Uterus (tissue), 4 donors: ENCODE measurements at places on chromosomes 7 and 10.

DNA sequence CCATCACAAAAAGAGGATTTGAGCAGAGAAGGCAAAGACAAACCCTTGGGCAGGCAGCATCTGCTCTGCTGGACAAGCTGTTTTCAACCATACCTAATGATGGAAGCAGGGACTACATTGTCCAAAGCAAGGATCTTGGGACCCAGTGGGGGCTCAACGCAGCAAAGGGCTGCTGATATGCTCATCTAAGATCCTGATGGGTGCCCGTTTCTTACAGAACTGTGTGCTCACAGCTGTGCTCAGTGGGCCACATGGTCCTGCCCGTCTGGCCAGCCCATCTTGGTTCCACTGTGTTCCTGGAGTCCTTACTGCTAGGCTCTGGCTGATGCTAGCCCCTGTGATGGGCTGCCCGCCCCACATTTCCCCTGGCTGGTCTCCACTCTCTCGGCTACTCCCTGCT lies 36.1 kb downstream of the GPRIN2 start:
- no peaks in the 10 kb centered on the region for H3K4me1 ChIP-seq
- H3K36me3 ChIP-seq, result no peaks in the 10 kb centered on the region
- no peaks in the 10 kb centered on the region for H3K27me3 ChIP-seq
- no peak overlapping the region for H3K4me3 ChIP-seq
- no peak overlapping the region for H3K27ac ChIP-seq
- peak; percentile 6 for DNase-seq

- no peak for DNase-seq
- no peak overlapping the region for H3K4me3 ChIP-seq
- H3K27me3 ChIP-seq, result no peaks in the 10 kb centered on the region
- H3K4me1 ChIP-seq, result no peaks in the 10 kb centered on the region
- H3K27ac ChIP-seq, result no peak overlapping the region
Measured at GRCh38 chr7:15889507-15889906, 203.0 kb upstream of the MEOX2 start.

DNA sequence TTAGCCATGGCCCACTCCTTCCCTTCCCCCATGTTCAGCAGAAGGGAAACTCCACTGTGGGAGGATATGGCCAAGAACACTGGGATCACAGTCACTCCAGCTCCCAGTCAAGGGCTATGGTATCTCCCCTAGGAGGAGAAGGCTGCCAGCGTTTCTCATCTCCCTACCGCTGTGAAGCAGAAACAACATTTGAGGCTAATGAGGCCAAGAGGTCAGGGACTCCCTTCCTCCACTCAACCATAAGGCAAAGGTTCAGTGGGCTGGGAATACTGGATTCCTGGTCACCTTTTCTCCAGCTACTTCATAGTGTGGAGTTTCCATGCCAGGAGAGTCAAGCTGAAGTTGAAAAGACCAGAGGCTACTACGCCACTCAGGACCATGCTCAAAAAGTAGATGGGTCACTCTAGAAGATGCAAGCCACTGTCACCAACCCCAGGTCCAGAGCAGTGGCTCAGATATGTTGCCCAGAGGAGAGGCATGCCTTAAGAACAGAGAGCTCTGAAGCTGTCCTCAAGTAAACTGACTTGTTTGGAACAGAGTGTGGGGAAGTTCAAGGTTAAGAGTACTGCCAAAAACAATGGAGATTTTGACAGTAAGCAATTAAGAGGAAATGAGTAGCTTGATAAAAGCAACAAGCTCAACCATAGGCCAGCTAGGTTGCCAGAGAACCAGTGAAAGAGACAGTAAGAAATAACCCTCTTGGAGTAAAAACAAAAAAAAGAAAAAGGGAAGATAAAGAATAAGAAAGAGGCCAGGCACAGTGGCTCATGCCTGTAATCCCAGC lies 3.8 kb upstream of the TMEM140 start:
- H3K4me1 ChIP-seq, result no peaks in the 10 kb centered on the region
- no peaks in the 10 kb centered on the region for H3K36me3 ChIP-seq
- H3K27ac ChIP-seq, result no peak overlapping the region
- no peaks in the 10 kb centered on the region for H3K27me3 ChIP-seq
- no peak for DNase-seq
- H3K4me3 ChIP-seq, result no peak overlapping the region

DNA sequence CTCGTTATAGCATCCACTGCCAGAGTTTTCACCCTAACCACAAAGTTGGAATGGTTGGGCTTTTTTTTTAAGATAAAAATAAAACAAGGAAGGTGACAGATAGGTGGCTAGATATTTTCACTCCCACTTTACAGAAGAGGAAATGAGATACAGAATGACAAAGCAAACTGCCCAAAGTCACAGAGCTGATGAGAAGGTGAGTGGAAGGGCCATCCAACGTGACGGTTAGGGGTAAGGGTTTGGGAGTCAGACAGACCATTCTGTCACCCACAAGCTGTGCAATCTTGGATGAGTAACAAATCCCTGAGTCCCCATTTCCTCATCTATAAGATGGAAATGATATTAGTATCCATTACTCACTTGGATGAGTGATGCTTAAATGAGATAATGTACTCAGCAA lies 106.9 kb upstream of the PDLIM1 start:
- H3K36me3 ChIP-seq, result no peaks in the 10 kb centered on the region
- no peaks in the 10 kb centered on the region for H3K4me1 ChIP-seq
- H3K27me3 ChIP-seq, result no peaks in the 10 kb centered on the region
- H3K4me3 ChIP-seq, result no peak overlapping the region

GRCh38 chr7:151186640-151187408 lies at the start of gene ASB10:
ASB10 (minus strand) TSS chr7:151187250; CDS start chr7:151187130, 120 bp downstream.
- H3K27ac ChIP-seq, result no peak within 1 kb of the TSS
- H3K4me1 ChIP-seq, result no peaks in the 10 kb centered on the region
- no peak within 1 kb of the TSS for H3K4me3 ChIP-seq
- no peaks in the 10 kb centered on the region for H3K36me3 ChIP-seq
- no peaks in the 10 kb centered on the region for H3K27me3 ChIP-seq
- DNase-seq, result no peak

GRCh38 chr7:11950281-11950680 lies 118.3 kb upstream of the THSD7A start:
- no peaks in the 10 kb centered on the region for H3K36me3 ChIP-seq
- no peak overlapping the region for H3K4me3 ChIP-seq
- H3K4me1 ChIP-seq, result no peaks in the 10 kb centered on the region
- no peak overlapping the region for H3K27ac ChIP-seq
- no peak for DNase-seq

DNA sequence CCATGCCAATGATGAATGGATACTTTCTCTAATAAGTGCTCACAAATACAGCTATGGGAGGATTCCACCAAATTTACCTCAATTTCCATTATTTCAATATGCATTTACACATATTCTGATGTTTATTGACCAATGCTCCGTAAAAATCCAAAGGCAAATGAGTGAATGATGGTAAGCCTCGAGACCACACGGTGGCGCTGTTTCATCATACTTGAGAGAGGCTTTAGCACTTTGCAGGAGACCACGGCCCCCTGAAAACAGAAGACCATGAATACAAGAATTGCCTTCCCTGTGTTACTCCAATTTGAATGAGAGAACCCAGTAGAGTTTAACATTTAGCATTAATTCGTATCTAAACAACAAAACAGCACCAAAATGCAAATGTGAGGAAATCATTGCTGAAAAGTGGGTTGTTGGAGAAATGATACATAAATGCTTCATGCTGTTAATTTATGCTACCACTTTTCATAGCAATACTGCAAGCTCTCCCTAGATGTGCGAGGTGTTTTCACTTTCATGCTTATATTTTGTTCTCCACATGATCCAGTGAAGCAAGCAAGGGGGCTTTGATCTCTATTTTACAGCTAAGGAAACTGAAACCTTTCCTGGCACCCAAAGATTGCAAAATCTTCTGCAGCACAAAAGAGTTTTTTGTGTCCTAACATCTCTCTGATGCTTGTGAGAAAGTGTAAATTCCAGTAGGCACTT lies 35.4 kb downstream of the TRIL start:
- no peak overlapping the region for H3K4me3 ChIP-seq
- H3K27me3 ChIP-seq, result no peaks in the 10 kb centered on the region
- peak; percentile 73 for DNase-seq
- no peaks in the 10 kb centered on the region for H3K4me1 ChIP-seq
- no peak overlapping the region for H3K27ac ChIP-seq

DNA sequence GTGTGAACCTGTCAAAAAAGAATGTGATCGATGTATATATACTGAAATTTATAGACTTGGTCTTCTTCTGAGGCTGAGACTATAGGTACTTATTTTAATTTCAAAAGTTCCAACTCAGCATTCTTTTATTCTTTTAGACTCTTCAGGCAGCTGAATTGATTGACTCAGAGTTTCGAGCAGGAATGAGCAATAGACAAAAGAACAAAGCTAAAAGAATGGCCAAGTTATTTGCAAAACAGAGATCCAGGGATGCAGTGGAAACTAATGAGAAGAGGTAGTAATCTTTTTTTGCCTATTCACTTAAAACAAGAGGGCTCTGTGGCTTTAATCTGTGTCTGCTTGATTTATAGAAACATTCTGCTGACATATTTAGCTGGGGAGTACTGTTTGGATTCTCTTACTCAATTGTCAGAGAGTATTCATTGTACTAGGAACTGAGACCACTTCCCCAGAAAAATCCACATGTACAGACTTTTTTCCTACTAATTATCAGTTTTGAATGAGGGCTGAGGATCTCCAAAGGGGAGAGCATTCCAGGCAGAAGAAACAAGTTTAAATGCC lies 30.1 kb downstream of the BTAF1 start:
- DNase-seq, result no peak
- H3K27ac ChIP-seq, result no peak overlapping the region
- H3K4me1 ChIP-seq, result no peaks in the 10 kb centered on the region
- H3K36me3 ChIP-seq, result no peaks in the 10 kb centered on the region

DNA sequence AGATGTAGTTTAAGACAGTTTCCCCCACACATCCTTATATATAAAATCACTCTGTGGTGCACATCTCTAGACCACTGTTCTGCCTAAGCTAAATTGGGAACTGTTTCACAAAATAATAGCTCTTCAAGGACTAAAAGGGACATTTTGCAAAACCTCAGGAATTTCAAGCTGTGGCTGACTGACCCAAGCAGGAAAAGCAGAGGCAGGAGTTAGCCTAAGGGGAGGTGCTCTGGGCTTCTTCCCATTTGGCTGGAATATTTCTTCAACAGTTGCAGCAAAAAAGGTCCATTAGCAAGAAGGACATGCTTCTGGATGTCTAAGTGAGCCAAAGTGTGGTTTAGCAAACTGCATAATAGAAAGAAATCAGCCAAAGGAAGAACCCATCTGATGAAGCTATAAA lies 551.2 kb upstream of the ANKRD30A start:
- H3K27ac ChIP-seq, result no peak overlapping the region
- DNase-seq, result no peak
- no peak overlapping the region for H3K4me3 ChIP-seq
- no peaks in the 10 kb centered on the region for H3K36me3 ChIP-seq
- no peaks in the 10 kb centered on the region for H3K27me3 ChIP-seq

DNA sequence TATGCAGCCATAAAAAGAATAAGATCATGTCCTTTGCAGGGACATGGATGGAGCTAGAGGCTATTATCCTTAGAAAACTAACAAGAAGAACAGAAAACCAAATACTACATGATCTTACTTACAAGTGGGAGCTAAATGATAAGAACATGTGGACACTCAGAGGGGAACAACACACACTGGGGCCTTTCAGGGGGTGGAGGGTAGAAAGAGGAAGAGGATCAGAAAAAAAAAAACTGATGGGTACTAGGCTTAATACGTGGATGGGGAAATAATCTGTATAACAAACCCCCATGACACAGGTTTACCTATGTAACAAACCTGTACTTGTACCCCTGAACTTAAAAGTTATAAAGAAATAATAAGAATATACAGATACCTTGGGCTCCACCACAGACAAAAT lies 514.2 kb downstream of the ARL4A start:
- H3K36me3 ChIP-seq, result no peaks in the 10 kb centered on the region
- DNase-seq, result no peak

DNA sequence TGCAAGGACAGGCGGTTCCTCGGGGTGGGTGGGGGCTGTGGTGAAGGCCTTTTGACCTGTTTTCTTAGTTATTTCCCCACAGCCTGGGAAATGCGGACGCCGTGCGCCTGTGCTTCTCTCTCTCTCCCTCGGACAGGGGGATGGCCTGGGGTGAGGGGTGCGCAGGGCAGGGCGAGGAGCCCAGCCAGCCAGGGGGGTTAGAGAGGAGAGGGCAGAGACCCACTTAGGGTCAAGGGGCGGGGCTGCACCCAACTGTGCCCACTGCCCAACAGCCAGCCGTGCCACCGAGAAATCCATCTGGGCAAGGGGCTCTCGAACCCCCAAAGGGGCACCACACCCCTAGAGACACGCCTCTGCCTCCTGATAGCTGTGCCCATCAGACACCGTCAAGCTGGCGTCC lies 53.8 kb downstream of the DPYSL4 start:
- no peaks in the 10 kb centered on the region for H3K36me3 ChIP-seq
- H3K4me1 ChIP-seq, result no peaks in the 10 kb centered on the region
- no peak overlapping the region for H3K27ac ChIP-seq
- DNase-seq, result no peak
- H3K4me3 ChIP-seq, result no peak overlapping the region

GRCh38 chr7:82441669-82442478 lies 1.7 kb downstream of the CACNA2D1 start:
- no peak overlapping the region for H3K27ac ChIP-seq
- no peaks in the 10 kb centered on the region for H3K36me3 ChIP-seq
- no peaks in the 10 kb centered on the region for H3K27me3 ChIP-seq

GRCh38 chr7:45055016-45055415 lies 33.8 kb downstream of the NACAD start:
- H3K36me3 ChIP-seq, result no peaks in the 10 kb centered on the region
- no peaks in the 10 kb centered on the region for H3K4me1 ChIP-seq
- H3K27ac ChIP-seq, result no peak overlapping the region
- no peak for DNase-seq
- no peak overlapping the region for H3K4me3 ChIP-seq
- no peaks in the 10 kb centered on the region for H3K27me3 ChIP-seq

DNA sequence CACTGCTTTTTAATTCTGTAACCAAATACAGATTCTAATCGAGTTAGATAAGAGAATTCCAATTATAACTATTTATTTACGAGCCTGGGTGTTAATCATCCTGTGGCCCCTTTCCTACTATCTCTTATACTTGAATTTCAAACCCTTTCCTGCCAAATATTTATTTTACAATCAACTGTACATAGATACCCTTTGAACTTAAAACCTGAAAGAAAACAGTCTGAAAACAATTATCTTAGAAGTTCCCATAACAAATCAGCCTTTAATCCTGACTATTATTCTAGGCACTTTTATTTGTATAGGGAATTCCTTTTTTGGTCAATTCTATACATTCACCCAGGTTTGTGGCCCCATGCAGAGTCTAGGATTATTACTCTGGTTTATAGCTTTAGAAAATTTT lies 10.6 kb upstream of the GPR37 start:
- DNase-seq, result no peak
- H3K27me3 ChIP-seq, result no peaks in the 10 kb centered on the region
- H3K36me3 ChIP-seq, result no peaks in the 10 kb centered on the region

- no peak overlapping the region for H3K27ac ChIP-seq
- DNase-seq, result no peak
- no peaks in the 10 kb centered on the region for H3K36me3 ChIP-seq
- no peaks in the 10 kb centered on the region for H3K27me3 ChIP-seq
- no peaks in the 10 kb centered on the region for H3K4me1 ChIP-seq
Measured at GRCh38 chr10:129305046-129305445, 162.0 kb upstream of the MGMT start.

GRCh38 chr10:88849234-88849633 lies 2.4 kb downstream of the ANKRD22 start:
- H3K4me1 ChIP-seq, result no peaks in the 10 kb centered on the region
- no peaks in the 10 kb centered on the region for H3K27me3 ChIP-seq
- no peak overlapping the region for H3K4me3 ChIP-seq
- H3K36me3 ChIP-seq, result no peaks in the 10 kb centered on the region
- H3K27ac ChIP-seq, result no peak overlapping the region
